ENCODE measurements at places on chromosomes 16 and 17. TPM values are rescaled to one million over a fixed set of nuclear protein-coding genes. Genes with fewer than 3 reads are reported as not detected.

GRCh38 chr17:614653-615546 is 99.7 kb downstream of the VPS53 start:
- DNase-seq = no peak

DNA sequence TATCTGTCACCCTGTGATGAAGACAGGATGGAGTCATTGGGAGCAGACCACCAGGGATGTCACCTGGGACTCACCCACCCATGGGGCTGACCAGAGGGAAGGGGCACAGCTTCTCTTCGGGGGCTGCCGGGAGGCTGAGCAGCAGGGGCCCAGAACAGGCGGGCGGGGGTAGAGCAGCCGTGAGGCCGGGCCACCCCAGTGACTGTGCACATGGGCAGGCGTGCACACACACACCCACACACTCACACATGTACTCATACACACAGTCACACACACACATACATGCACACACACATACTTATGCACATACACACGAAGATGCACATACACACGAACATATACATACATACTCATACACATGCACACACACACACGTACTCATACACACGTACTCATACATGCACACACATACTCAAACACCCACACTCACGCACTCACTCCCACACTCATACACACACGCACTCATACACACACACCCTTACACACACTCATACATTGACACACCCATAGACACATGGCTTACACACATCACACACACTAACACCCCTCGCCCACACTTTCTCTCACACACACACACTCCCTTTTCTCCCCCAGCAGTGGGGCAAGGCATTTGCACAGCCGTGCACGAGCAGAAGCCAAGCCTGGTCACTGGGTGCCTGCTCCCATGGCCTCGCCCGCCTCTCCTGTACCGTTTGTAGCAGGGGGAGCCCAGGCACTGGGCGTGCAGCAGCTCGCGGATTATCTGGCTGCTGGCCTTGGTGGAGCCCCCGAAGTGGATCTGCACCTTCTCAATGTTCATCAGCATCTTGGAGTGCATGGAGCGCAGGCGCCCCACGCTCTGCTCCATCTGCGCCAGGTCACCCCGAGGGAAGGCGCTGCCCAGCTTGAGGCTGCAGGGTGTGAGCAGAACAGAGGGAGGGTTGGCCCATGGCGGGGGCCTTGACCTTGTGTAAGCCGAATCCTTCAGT is 12.4 kb downstream of the UBALD2 start:
- DNase-seq = no peak

DNA sequence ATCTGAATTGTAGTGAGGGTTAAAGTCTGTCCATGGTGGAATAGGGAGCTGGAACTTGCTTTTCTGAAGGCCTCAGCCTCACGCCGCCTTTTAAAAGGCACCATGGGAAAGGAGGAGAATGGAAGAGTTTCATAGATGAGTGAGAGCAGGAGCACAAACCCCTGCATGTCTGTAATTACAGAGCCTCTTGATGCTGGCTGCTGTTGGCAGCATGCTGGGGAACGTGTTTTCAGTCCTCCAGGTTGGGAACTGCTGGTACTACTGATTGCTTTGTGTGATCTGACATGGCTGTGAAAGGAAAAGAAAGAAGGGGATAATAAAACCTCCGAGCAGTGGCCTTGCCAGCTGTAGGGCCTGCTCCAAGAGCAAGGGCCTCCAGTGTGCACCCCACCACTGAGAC is 16.8 kb upstream of the DYNLL2 start:
- no peak for DNase-seq

- no peak for DNase-seq
These were observed 2.6 kb downstream of the CCL15 start for GRCh38 chr17:35998756-35999155.

- no peak for DNase-seq
These were observed 357.9 kb downstream of the CNTNAP4 start for GRCh38 chr16:76634847-76635697.

- no peak for DNase-seq
These were observed 11.3 kb upstream of the DNASE1 start for GRCh38 chr16:3643095-3643730.

GRCh38 chr16:58306327-58306726 is 11.5 kb upstream of the PRSS54 start:
- no peak for DNase-seq

GRCh38 chr17:27596096-27596495 is 34.9 kb upstream of the LGALS9 start:
- DNase-seq = no peak

GRCh38 chr17:80262291-80262690 is 1.6 kb downstream of the RNF213 start:
- DNase-seq = no peak

- DNase-seq = no peak
These were observed 93.8 kb downstream of the PGS1 start for GRCh38 chr17:78472035-78472905.

- no peak for DNase-seq
These were observed 1.7 kb upstream of the NLRC3 start for GRCh38 chr16:3578610-3579551.

GRCh38 chr17:68184816-68185436 is 62.9 kb upstream of the AMZ2 start:
- DNase-seq = no peak

DNA sequence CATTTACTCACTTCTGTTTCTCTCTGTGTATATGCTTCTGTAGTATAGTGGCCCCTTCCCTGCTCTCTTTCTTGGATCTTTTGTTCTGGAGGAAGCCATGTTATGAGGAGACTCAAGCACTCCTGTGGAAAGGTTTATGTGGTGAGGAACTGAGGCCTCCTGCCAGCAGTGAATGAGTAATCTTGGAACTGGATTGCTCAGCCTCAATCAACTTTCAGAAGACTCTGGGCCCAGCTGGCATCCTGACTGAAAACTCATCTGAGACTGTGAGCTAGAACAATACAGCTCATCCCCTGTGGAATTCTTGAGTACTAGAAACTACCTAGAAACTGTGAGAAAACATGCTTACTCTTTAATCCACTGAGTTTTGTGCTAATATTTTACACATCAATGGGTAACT is 133.1 kb upstream of the ZKSCAN2 start:
- no peak for DNase-seq

GRCh38 chr17:73010414-73010813 is 82.1 kb downstream of the SLC39A11 start:
- no peak for DNase-seq

GRCh38 chr16:49987381-49987780 is 37.6 kb upstream of the CNEP1R1 start:
- DNase-seq = no peak

DNA sequence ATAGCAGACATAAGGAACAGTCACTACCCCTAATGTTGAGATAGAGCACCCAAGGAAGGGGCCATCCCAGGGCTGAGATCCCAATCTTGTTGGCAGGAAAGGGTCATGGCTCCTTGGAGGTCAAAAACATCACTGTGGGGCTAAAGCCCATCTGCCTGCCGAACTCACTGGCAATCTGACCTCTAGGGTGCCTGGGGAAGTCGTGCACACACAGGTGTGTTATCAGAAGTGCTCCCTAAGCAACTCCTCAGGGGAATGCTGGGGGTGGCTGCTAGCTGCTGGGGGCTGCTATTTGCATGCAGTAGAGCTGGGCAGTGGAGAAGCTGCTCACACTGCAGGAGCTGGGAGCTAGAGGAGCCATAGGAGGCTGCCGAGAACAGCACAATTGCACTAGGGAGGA is 47.5 kb upstream of the PHOSPHO1 start:
- no peak for DNase-seq

DNA sequence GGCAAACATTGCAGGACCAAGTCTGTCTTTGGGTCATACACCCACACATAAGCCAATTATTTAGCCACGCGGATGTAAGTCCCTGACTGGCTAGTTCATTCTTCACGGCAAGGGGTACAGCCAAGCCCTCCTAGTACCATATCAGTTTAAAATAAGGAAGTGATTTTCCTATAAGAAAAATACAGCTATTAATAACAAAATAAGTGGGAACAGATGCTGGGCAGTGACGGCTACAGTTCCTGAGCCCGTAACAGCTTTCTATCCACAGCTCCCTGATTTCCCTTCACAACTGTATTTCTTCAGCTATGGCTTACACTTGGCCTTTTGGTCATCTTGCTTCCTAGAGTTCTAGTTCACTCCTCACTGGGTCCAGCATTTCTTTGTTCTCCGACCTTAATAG is 542.4 kb upstream of the C16orf82 start:
- DNase-seq = no peak

DNA sequence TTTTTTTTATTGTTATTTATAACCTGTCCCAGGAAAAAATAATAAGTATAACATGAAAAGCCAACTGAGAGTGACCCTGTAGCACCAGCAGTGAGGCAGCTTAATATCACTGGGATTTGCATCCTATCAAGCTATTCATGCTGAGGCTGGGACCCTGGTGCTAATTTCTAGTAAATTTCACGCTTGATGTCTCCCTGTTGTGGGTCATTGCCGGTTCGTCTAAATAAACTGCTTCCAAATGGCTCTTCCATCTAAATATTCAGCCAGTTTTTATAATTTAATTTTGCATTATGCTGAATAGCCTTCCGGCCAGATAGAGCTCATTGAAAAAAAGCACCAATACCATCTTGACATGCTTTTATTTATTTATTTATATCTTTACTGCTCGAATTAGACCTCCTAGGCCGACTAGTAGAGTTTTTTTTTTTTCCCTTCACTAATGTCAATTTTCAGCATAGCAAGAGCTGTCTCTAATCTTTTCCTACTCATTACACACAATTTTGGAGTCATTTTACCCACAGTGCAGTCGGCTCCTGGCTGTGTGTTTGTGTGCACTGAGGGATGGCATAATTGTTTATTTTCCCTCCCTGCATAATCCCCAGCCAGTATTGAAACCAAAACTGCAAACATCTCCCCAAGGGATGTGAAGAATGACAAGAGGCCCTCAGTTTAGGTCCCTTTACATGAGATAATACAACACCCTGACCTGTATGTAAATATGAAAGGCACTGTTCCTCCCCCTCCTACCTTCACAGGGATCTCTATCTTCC is 168.8 kb downstream of the AATF start:
- no peak for DNase-seq

GRCh38 chr16:1991135-1991551 is 1.4 kb downstream of the SYNGR3 start:
- DNase-seq = no peak

GRCh38 chr17:82076785-82077591 is 11.4 kb upstream of the DUS1L start:
- no peak for DNase-seq

DNA sequence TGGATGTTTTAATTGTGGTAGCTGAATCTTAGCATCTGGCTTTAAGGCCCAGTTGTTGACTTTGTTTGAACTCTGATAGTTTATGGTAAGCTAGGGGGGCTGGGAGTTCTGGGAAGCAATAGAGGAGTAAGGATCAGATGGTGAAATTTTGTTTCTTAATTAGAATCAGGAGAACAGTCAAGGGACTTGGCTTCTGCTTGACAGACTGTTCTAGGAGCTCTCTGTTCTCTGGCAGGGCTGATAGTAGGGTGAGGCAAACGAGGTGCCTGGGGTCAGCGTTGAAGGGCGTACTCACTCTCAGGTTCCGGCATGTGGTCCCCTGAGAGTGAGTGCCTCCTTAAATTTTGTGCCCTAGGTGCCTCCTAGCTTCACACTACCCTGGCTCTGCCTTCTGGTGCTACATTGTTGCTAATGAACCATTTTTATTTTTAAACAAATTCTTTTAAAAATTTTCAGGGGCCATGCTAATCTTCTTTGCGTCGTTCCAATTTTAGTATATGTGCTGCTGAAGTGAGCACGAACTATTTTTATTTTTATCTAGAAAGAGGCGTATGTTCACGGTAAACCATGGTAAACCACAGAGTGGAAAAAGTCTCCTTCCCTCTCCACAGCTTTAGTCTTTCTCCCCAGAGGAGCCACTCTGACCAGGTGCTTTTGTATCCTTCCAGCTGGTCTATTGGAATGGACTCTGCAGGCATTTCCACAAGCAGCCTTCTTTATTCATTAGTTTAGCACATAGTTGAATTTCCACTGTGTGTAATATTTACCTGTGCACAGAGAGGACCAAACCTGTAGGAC is 19.7 kb downstream of the SLC7A6 start:
- no peak for DNase-seq

DNA sequence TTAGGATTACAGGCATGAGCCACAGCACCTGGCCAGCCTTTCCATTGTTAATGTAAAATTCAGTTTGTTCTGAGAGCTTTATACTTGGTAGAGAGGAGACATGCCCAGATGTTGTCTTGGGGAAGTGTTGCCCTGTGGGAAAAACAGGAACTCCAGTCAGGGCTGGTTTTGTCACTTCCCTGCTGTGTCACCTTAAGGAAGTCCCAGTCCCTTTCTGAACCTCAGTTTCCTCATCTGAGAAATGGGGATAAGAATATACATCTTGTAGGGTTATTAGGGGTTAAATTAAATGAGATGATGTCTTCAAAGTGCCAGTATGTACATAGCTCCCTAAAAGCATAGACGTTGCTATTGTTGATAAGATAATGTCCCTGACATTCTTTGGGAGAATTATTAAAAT is 25.3 kb downstream of the CLEC16A start:
- DNase-seq = no peak

DNA sequence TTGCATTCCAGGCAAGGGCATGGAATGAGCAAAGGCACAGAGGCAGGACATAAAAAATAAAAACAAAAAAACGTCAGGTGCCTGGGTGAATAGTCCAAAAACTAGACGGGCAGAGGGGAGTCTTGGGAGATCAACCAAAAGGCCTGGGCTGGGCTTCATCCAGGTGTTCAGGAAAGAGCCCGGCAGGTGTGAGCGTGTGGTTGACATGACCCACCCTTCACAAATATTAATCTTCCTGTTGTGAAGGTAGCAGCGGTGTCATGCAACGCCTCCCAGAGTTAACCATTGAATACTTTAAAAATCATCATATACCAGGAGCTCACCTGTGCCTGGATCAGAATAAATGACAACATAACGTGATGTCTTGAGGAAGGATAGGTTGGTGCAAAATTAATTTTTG is 90.6 kb downstream of the USP22 start:
- DNase-seq = no peak

RILP gene
- 4.1 TPM for total RNA-seq

TLCD2 gene
- 5.6 TPM for total RNA-seq

SSTR5 gene
- total RNA-seq = not detected

RNF222 gene
- not detected for total RNA-seq

ACD gene
- 32.8 TPM for total RNA-seq

CMTM4 gene
- total RNA-seq = 23.4 TPM

HSD11B2 gene
- 1.2 TPM for total RNA-seq

MIEN1 gene
- 33.2 TPM for total RNA-seq

ODAD4 gene
- not detected for total RNA-seq

VMO1 gene
- not detected for total RNA-seq

SCGB1C2 gene
- total RNA-seq = not detected

ITGB3 gene
- total RNA-seq = 7.4 TPM

All from uterus (tissue), 4 donors.